DND-41 (cell line): ENCODE measurements at places on chromosomes 12 and 14.

GRCh38 chr14:54908190-54908589, 5.6 kb upstream of the GCH1 start:
- no peak for DNase-seq

- no peak for DNase-seq
These were observed 11.2 kb downstream of the MAP4K5 start for GRCh38 chr14:50520947-50521815.

DNA sequence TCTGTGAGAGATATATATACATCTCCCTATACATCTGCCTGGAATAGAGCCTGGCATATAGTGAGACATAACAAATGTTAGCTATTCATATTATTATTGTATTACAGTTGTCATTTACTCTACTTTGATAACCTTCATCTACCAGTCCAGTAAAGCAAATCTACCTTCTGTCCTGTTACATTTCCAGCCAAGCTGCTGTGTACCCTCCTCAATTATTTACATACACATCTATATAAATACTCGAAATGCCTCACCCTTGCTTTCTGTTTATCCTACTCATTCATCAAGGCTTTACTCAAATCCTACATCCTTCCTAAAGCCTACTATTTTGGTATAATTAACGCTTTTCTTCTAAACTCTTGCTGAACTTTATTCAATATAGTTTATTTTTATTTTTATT, 8.7 kb downstream of the ZBTB1 start:
- no peak for DNase-seq

GRCh38 chr12:107014055-107014454, 27.1 kb upstream of the MTERF2 start:
- no peak for DNase-seq

DNA sequence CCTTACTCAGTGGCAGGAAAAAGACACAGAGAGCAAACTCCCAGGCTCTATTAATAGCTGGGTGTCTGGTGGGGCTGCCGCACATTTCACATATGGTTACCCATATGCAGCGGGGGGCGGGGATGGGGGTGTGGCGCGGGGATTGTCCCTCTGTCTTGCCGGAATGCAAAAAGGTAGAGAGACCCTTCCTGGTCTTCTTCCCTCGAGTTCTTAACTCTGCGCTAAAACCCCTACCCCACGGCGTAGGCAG, 1.7 kb downstream of the PRMT8 start:
- DNase-seq = no peak

GRCh38 chr12:108610856-108611605, 13.1 kb upstream of the TMEM119 start:
- DNase-seq = no peak

DNA sequence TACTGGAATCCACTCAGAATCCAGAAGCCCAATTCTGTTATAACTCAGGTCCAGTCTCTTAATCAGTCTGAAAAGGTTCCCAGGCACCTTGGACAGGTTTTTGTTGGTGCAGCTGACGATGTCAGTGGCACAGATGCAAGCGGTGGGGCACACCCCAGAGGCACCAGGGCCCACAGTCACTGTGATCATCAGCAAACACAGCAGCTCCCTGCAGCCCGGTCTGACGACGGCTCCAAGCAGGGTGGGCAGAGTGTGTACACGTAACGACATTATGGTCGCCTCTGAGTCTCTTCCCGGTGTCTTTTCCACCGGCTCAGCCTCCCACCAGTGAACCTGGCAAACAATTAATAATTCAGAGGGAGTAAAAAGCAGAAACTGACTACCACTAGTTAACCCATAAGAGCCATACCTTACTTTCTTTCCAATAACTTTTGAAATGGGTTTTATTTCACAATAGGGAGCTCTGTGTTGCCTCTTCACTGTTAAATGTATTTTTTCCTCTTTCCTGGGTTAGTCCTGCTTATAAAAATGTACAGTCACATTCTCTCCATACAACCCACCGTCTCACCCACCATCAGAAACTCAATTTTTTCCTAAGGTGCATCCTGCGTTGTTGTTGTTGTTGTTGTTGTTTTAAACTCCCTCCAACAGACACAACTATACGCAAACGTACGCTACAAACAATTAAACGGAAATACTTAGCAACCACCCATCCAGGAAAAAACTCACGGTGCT, 521 bp upstream of the PCED1B start:
- no peak for DNase-seq

DNA sequence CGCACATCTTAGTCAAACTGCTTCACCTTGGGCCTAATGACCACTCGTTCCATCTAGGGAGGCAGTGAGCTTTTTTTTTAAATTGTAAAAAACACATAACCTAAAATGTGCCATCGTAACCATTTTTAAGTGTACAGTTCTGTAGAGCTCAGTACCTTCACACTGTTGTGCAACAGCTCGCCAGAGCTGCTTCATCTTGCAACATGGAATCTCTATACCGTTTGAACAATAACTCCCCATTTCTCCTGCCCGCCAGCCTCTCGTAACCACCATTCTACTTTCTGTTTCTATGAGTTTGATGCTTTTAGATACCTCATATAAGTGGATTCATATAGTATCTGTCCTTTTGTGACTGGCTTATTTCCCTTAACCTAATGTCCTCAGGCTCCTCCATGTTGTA, 196.2 kb downstream of the CHST11 start:
- no peak for DNase-seq

- no peak for DNase-seq
These were observed 17.7 kb upstream of the ITPK1 start for GRCh38 chr14:93133464-93133863.

DNA sequence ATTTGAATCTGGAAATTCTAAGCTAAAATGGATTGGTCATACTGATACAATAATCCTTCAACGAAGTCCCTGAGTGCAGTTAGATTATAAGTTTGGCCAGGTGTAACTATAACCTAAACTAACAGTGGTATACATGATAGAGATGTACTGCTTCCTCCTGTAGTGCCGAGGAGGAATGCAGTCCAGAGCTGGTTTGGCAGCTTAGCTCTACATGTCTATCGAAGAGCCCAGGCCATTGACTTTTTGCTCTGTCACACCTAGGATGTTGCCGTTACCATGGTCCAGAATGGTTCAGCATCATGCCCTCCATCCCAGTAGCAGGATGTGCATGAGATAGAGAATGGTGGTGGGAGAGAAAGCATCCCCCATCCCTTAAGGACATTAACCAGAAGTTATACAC, 318.1 kb downstream of the ZFP36L1 start:
- DNase-seq = no peak

- no peak for DNase-seq
These were observed 60.5 kb downstream of the PTPRQ start for GRCh38 chr12:80504389-80505163.

GRCh38 chr12:102232446-102232845, 34.8 kb upstream of the PMCH start:
- no peak for DNase-seq

GRCh38 chr14:61643555-61643954, 51.8 kb upstream of the HIF1A start:
- DNase-seq = no peak

- DNase-seq = no peak
These were observed 3.4 kb downstream of the NACA start for GRCh38 chr12:56721721-56722120.

DNA sequence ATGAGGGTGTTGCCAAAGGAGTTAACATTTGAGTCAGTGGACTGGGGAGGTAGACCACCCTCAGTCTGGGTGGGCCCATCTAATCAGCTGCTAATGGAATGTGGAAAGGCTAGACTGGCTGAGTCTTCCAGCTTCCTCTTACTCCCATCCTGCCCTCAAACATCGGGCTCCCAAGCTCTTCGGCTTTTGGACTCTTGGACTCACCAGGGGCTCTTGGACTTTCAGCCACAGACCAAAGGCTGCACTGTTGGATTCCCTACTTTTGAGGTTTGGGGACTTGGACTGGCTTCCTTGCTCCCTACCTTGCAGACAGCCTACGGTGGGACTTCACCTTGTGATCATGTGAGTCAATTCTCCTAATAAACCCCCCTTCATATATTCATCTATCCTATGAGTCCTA, 276.6 kb upstream of the DIO3 start:
- no peak for DNase-seq

- DNase-seq = no peak
These were observed 12.1 kb upstream of the GALNT16 start for GRCh38 chr14:69247676-69248440.

- no peak for DNase-seq
These were observed 30.5 kb upstream of the MON2 start for GRCh38 chr12:62436164-62436503.

DNA sequence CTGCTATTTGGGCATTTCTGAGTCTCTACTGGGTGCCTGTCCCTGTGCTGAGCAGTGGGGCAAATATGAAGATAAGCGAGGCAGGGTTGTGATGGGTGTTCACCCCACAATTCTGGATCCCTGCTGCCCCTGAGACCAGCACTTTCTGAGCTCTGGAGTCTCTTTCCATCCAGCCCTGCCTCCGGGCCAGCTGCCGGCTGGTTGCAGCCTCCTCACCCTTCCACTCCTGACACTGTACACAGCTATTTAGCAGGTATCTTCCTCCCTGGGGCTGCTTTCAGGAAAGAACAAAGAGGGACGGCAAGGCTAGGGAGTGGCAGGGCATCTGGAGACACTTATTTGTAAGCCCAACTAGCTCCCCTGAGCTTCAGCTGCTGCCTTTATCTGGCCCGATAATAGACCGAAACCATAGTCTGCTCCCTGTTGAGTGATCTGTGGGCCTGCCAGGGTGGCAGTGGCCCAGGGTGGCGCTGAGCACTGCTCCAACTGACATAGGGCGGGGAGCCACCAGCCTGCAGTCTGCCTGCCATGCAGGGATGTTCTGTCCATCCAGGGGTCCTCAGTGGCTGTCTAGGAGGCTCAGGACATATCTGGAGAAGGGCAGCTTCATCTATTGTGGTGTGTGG, 7.6 kb upstream of the KRT80 start:
- no peak for DNase-seq

DNA sequence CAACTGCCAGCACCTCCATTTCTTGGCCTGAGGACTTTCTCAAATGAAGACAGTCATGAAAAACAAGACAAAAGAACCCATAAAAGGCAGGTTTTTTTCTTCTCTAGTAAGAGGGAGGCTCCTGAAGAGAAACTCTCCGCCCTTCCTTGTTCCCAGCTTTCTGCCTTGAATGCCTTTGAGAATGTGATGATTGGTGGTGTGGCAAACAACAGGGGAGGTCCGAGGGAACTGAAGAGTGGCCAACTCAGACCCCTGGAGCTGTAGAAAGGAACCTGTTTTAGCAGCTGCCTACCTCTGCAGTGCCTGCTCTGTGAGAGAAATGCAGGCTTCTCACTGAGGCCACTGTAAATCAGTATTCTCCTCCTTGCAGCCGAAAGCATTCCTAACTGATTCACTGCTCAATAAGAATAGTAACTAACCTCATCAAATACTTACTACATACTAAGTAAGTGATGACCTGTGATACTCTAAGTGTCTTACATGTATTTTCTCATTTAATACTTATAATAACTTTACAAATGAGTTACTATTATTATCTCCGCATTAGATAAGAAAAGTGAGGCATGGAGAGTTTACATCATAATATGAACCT, 16.7 kb upstream of the ERC1 start:
- DNase-seq = no peak

- no peak for DNase-seq
These were observed 210.7 kb upstream of the ATP2B1 start for GRCh38 chr12:89919241-89919906.

DNA sequence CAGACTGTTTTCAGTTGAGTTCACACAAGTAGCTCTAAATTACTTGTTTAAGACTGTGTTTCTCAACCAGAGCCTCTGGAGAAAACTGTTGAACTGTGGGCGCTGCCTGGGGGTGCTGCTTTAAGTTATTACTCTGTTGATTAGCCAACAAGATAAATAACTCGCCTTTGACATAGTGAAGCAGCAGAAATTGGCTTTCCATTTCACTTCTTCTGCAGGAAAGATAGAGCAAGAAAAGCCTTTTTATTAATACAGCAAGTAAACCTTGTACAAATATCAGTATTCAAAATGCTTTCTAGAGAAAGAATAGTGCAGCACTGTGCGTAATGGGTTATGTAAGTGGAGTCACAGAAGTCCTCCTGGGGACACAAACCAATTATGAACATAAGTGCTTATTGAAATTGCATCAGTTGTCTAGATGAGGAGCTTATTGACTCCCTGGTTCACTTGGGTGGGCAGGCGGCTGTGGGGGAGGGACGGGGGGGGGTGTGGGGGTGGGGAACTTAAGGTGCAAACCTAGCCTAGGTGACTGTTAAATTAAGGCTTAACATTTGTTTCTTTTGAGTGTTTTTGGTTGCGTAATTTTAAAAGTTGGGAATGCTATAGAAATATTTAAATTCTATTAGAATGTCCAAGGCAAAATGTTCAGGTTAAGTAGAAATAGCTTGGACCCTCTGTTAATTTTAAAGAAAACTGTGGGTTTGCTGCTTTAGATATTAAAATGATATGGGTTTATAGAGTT, 6.3 kb downstream of the FRS2 start:
- no peak for DNase-seq

DNA sequence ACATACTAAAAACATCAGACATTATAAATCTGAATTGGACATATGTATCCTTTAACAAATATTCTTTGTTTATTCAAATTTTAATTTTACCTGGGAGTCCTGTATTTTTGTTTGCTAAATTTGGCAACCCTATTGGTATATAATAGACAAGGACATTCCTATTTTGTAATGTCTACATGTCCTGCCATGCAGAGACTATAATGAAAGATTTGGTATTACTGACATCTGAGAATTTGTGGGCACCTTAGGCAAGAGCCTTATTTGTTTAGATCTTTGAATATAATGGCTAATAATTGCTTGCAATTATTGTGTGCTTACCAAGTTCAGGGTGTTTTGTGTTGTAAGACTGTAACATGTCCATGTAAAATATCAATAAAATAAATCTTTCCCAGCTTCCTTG, 334.4 kb downstream of the KCNH5 start:
- DNase-seq = no peak

GRCh38 chr12:127539226-127539858, 727.6 kb upstream of the TMEM132C start:
- DNase-seq = no peak

- DNase-seq = peak; percentile 5
These were observed 46.5 kb downstream of the NT5DC3 start for GRCh38 chr12:103794309-103795213.

DNA sequence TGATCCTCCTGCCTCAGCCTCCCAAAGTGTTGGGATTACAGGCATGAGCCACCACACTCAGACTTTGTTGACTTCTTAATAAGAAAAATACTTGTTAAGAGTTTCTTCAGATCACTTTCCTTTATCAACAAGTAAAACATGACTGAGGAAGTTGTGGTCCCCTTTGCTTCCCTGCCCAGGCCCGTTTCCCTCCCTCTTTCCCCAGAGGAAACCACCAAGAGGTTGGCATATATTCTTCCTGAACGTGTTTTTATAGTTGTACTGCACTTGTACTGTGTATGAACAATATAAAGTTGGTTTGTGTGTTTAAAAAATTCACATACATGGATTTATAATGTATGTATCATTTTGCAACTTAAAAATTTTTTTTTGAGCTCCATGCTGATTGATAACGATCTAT, 28.4 kb downstream of the PTPN11 start:
- no peak for DNase-seq

GRCh38 chr12:64093689-64094088, 128.4 kb downstream of the KICS2 start:
- no peak for DNase-seq

- DNase-seq = no peak
These were observed 15.0 kb upstream of the TMTC2 start for GRCh38 chr12:82671673-82672195.

GRCh38 chr12:89907659-89908058, 199.0 kb upstream of the ATP2B1 start:
- no peak for DNase-seq

- no peak for DNase-seq
These were observed 25.1 kb upstream of the CISTR start for GRCh38 chr12:53776872-53777271.
